Right ventricle myocardium inferior (tissue), 1 donor: ENCODE measurements at places on chromosomes 3 and 15. TPM values are rescaled to one million over a fixed set of nuclear protein-coding genes. Genes with fewer than 3 reads are reported as not detected.

IL17RE gene
- 0.78 TPM for total RNA-seq

ATP13A5 gene
- not detected for total RNA-seq

GRK7 gene
- not detected for total RNA-seq

FEZF2 gene
- total RNA-seq, result not detected
